ENCODE measurements at places on chromosomes 12 and 14. TPM values are rescaled to one million over a fixed set of nuclear protein-coding genes. Genes with fewer than 3 reads are reported as not detected.

CLEC4E gene
- total RNA-seq, result not detected

RTL1 gene
- total RNA-seq, result not detected

DEPDC4 gene
- 1.7 TPM for total RNA-seq

CFAP54 gene
- total RNA-seq, result 0.85 TPM

FAM186B gene
- total RNA-seq, result 0.48 TPM

SOAT2 gene
- not detected for total RNA-seq

PGF gene
- 48.4 TPM for total RNA-seq

All from tracheal epithelial cell (primary cell).